ENCODE measurements at places on chromosomes 2 and 18.

GRCh38 chr2:37149626-37150322 lies 7.0 kb downstream of the EIF2AK2 start:
- no peak for DNase-seq

DNA sequence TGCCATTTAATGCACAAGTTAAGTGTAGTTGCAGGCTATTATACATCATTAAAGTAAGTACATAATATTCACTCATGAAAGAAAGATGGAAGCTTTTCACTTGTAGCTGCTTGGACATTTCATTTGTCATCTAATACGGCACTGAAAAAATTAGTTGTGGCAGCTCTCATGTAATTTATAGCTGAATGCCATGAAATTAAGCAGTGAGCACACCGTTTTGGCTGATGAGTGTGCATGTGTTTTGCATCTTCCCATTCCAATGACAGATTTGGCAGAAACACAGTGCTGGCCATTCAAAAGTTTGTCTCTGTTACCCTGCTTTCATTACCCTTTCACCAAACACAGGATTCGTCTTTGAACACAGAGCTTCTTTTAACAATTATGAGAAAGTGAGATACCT lies 174.0 kb downstream of the PTGR3 start:
- no peak for DNase-seq

DNA sequence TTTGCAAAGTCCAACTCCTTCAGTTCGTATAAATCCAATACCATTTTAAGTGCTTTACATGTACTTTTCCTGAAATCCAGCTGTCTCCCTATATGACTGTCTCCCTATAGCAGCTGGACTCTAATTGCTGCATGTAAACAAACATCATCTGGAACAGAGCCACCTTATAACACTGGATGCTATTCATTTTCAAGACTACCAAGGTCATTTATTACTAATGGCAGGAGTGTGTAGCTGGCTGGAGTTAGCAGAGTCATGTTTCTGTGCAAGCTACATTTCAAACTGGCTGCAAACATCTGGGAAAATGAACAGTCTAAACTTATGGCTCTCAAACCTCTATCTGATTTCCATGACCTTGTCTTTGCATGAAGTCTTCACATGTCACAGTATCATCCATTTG lies 575.2 kb downstream of the PIK3C3 start:
- DNase-seq = peak; percentile 25

GRCh38 chr2:17918789-17919188 lies 40.3 kb downstream of the KCNS3 start:
- peak; percentile 14 for DNase-seq

DNA sequence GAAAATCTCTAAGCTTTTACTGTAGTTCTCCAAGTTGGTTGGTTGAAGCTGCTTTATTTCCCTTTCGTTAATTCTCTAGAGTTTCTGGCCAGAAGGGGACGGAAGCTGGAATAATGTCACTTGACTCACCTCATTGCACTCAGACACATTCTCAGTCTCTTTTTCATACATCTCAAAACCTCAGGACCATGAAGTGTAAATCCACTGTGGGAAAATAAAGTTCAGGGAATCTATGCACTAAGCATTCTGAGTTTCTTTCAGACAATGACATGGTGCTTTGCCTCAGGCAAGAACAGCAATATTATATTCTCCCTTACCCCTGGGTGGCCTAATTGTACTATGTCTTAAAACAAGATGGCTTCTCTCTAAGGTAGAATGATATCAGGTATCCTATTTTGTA lies 167.8 kb downstream of the PRPF40A start:
- DNase-seq = no peak

GRCh38 chr18:79395308-79395640 lies 456 bp upstream of the NFATC1 start:
- DNase-seq = no peak

DNA sequence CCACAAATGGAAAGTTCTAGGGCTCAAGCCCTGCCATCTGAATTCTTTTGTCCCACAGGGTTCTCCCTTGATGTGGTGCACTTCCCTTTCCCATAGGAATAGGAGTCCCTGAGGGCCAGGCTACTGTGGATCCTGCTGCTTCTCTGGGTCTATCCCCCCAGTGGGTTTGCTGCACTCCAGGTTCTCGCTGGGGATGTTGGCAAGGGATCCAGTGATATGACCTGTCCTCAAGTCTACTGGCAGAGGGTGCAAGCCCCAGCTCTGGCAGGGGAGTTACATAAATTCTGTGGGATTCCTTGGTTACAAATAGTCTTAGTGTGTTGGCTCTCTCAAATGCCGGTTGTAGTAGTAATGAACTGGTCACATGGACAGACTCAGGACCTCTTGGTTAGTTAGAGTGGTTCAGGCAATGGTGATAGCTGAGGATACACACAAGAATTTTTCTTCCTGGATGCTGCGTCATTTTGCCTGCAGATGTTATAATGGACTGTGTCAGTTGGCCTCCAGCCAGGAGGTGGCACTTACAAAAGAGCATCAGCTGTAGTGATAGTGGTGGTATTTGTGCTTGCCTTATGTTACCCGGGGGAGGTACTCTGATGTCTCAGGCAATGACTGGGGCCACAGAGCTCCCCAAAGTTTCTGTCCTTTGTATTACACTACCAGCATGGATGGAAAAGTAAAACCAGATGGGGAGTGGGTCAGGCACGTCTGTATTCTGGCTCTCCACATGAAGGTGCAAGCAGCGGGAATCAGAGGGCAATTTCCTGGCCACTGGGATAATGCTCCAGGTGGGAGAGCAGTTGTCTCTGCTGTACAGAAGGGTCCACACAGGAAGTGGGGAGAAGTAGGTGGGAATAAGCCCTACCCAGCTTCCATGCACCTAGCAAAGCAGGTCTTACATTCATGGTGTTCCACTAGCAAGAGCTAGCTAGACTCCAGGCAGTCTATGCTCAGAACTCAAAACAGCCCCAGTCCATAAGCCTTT lies 267.9 kb downstream of the SOX11 start:
- no peak for DNase-seq

DNA sequence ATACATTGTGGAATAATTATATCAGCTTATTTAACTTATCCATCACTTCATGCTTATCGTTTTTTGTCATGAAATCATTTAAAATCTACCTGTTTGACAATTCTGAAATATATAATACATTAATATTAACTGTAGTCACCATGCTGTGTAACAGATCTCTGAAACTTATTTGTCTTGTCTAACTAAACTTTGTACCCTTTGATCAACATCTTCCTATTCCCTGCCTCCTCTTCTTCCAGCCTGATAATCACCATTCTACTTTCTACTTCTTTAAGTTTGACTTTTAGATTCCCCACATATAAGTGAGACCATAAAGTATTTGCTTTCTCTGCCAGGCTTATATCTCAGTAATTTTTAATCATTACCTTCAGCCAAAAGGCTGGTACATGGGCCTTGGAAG lies 134.2 kb upstream of the LINC00305 start:
- no peak for DNase-seq

DNA sequence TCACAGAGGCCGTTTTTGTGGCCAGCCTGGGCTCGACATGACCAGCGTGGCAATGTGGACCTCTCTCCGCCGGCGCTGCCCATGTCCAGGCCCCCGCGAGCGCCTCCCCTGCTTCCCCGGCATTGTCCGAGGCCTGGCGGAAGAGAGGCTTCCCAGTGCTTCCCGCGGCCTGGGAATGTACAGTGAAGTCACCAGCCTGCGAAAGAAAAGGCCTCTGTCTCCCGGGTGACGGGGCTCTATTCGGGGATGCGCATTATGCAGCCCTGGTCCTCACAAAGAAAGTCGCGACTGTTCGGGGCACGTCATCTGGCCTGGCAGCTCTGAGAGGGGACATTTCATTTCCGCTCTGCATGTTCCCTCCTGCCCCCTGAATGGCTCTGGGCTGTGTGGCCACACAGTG lies 109.2 kb upstream of the AGAP1 start:
- no peak for DNase-seq

DNA sequence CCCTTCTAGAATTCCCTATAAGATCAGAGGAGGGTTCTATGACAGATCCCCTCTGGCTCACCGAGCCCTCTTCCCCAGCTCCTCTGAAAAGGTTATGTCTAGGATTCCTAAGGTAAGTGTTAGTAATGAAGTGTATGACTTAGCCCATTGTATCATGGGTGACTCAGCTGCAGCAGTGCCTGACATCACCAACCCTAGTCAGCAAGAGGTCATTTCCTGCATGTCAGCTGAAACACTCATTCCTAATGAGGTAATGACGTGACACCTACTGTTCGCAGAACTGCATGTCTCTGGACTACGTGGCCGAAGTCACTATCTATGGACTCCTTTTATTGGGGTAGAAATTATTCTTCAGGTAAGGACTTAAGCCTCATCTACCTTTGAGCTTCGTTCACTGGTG lies 196.1 kb upstream of the MYT1L start:
- no peak for DNase-seq

- DNase-seq = no peak
These were observed 1.1 kb upstream of the FRZB start for GRCh38 chr2:182867426-182868053.
